ENCODE measurements at places on chromosomes 7 and 10. TPM values are rescaled to one million over a fixed set of nuclear protein-coding genes. Genes with fewer than 3 reads are reported as not detected.

Gene EBF3
- total RNA-seq = 9.0 TPM

Gene SLC26A4
- total RNA-seq = 0.47 TPM

Gene EN2
- total RNA-seq = not detected

Gene OR9A2
- total RNA-seq = not detected

Gene FAM25C
- not detected for total RNA-seq

Gene ZNF488
- not detected for total RNA-seq

Gene ADRB1
- not detected for total RNA-seq

Gene TFEC
- 0.16 TPM for total RNA-seq

Gene INA
- 0.47 TPM for total RNA-seq

Gene RGS10
- 51.1 TPM for total RNA-seq

Gene OR6B1
- not detected for total RNA-seq

Gene TMEM196
- total RNA-seq = not detected

Gene FAM180A
- total RNA-seq = 20.2 TPM

Gene EPO
- total RNA-seq = not detected

Gene RARRES2
- 2.4 TPM for total RNA-seq

Gene AKR1C4
- total RNA-seq = not detected

Gene VGF
- total RNA-seq = not detected

Gene ZNF365
- total RNA-seq = 0.94 TPM

Gene SERPINE1
- total RNA-seq = 37.9 TPM

Gene SH3PXD2A
- 12.0 TPM for total RNA-seq

Gene HABP2
- not detected for total RNA-seq

Gene ABLIM1
- total RNA-seq = 0.94 TPM

Gene CPN1
- total RNA-seq = not detected

Gene HOXA5
- total RNA-seq = 10.3 TPM

Gene OR2AE1
- total RNA-seq = 0.16 TPM

Gene SPDYE1
- under 0.01 TPM for total RNA-seq

Gene ATOH7
- not detected for total RNA-seq

Gene NODAL
- total RNA-seq = not detected

Gene AFAP1L2
- total RNA-seq = 0.26 TPM

Gene EIF3A
- 84.1 TPM for total RNA-seq

Gene SLC26A5
- total RNA-seq = not detected

Data from bronchial smooth muscle cell (primary cell).